RWPE2 (cell line): ENCODE measurements at places on chromosomes 11 and 22.

GRCh38 chr22:30714062-30714461, 19.4 kb downstream of the OSBP2 start:
- no peak for DNase-seq

DNA sequence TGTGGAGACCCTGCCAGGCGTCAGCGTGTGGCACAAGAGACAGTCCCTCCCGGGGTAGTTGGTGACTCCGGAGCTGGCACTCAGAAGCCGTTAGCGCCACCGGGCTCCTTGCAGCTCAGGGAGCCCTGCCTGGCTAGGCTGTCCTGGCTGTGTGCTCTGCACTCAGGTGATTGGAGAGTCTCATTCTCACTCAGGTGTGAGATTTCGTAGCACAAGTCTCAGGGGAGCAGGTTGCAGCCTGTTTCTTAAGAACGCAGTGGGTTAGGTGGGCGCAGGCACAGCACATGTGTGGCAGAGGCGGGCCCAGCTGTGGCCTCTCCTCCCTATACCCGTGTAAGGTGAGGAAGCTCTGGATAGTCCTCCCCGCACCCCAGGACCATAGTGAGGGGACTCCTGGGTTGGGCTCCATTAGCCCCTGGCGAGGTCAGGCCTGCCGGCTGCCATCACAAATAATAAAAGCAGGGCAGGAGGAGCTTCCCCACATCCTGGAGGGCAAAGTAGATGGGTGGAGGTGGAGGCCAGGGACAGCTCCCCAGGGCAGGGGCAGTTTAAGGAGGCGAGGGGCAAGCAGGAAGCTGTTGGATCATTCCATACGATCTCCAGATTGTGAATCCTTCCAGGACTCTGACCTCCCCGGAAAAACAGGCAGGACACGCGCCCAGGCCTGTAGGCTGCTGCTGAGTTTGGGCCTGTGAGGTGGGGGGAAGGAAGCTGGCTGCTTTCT, 39.4 kb downstream of the SBF1 start:
- DNase-seq = peak; percentile 51

GRCh38 chr11:3667149-3668035, 3.8 kb downstream of the CHRNA10 start:
- no peak for DNase-seq

DNA sequence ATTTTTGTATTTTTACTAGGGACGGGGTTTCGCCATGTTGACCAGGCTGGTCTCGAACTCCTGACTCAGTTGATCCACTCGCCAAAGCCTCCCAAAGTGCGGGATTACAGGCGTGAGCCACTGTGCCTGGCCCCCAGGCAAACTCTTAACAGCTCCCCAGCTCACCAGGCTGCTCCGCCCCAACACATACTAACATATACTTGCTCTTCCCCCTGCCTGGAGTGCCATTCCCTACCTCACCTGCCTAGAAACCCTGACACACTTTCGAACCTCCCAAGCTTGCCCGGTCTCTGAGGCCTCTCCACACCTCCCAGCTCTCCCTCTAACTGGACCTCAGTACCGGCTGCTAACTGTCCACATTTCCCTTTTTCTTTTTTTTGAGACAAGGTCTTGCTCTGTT, 8.5 kb downstream of the MAP4K2 start:
- DNase-seq = no peak

DNA sequence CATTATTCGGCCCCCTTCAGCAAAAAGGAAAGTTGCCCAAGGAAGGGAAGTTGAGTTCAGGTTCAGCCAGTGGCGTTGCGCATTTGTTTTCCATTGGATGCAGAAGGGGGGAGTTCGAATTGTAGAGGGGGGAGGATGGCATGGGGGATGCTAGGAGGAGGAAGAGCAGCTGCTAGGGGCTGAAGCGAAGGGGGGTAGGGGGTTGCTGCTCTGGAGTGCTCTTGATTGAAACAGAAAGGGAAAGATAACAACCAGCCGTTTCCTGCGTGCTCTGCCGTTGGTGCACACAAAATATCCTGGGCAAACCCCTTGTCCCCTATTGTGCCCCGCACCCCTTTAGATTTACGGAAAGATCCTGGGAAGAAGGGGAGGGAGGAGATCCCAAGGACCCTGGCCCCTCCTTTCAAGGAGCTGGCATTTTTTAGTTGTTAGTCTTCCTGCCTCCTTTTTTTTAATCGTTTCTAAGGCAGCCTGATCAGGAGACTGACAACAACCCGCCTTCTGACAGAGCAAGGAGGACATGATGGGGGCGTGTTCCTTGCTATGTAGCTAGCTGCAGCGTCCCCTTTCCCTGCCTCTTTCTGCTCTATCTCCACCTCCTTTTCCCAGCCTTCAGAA, 2.1 kb downstream of the KMT2A start:
- no peak for DNase-seq

DNA sequence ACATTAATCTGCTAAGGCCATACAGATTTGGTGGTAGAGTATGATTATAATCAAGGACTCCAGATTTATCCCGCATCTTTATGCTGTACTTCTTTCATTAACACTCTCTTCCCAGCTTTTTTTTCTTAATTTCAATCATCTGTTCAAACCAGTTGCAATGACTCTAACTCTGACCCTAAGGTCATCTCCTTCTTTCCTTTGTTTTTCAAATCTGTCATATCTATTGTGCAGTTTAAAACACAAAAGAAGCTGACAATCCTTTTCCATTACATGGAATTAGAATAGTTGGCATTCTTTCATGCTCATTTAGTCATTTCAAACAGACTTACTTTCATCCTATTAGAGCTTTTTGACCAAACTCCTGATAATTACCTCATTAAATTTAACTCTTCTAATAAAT, 53.6 kb upstream of the GRM5 start:
- DNase-seq = no peak

- no peak for DNase-seq
These were observed 44.7 kb upstream of the CSNK2A3 start for GRCh38 chr11:11397781-11398180.

DNA sequence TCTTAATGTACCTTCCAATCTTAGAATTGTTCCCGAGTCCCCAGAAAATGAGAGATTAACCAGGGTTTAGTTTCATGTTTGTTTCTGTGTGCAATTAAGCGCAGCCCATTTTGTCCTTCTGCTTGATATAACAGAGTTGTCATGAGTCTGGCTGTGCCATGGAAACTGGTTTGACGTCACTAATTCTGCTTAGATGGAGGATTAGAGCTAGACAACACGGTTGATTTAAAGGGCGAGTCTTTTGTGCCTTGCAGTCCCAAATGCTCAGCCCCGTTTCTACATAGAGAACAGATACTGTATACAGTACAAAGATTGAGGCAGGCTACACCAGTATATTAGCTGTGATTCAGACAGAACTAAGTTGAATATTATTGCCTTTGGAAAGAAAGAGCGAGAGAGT, 45.5 kb upstream of the ALKBH3 start:
- DNase-seq = no peak

- no peak for DNase-seq
These were observed 50.2 kb upstream of the CCDC34 start for GRCh38 chr11:27413218-27413617.

DNA sequence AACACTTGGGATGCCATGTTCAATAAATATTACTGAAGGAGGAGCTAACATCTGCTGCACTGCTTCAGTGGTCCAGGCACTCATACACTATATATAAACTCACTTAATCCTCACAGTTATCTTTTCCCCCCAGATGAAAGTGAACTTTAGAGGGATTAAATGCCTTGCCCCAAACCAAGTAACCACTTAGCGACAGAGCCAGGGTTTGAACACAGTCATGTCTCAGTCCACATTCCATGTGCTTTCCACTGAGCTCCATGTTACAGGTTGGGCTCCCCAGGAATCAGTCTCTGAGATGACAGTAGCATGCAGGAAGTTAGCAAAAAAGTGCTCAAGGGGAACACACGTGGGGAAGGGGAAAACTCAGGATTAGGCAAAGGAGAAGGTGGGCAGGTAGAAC, 59.3 kb downstream of the ENDOD1 start:
- no peak for DNase-seq

- no peak for DNase-seq
These were observed 37.6 kb downstream of the RIBC2 start for GRCh38 chr22:45450921-45451651.

DNA sequence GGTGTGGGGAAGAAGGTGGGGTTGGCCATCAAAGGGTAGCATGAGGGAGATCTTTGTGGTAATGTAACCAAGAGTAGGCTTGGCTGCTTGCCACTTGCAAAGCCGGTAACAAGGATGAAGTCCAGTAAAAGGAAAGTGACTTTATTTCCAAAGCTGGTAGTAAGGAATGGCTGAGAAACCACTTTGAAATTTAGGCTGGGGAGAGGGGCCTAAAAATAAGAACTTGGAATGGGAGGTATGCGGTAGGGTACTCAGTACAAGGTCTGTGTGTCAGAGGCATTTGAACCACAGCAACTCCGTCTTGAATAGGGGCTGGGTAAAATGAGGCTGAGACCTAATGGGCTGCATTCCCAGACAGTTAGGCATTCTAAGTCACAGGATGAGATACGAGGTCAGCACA, 216.0 kb upstream of the ISX start:
- no peak for DNase-seq
